ENCODE measurements at places on chromosomes 11 and 22.

DNA sequence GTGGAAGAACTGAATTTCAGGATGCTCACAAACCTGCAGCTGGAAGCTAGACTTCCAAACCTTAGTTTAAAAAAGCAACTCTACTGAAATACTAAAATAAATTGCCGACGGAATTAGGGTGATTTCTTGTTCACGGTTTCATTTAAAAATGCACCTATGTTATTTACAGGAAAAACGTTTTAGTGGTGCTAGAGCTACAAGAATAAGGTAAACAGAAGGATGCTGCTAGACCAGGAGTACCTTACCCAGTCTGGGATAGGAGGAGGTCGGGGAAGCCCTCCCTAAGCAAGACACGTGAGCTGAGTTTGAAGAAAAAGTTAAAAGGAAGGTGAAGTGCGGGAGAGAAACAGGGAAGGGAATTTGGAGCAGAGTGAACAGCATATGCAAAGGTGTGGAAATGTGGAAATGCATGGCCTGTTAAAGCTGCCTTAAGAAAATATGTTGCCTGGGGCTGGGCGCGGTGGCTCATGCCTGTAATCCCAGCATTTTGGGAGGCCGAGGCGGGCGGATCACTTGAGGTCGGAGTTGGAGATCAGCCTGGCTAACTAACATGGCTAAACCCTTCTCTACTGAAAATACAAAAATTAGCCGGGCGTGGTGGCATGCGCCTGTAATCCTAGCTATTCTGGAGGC is 1.4 kb upstream of the FTH1 start:
- DNase-seq = no peak

DNA sequence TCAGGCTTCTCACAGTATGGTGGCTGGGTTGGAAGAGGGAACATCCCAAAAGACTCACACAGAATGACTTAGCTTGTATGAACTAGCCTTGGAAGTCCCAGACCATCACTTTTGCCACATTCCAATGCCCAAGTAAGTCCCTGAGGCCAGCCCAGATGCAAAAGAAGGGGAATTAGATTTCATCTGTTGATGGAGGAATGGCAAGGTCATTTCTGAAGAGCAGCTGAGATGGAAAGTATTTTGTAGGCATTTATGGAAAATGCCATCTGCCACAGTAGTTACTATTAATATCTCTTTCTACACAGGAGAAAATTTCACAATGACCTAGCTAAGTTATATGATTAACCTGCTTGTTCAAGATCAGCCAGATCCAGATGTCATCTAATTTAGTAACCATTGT is 58.8 kb downstream of the ENDOD1 start:
- no peak for DNase-seq

DNA sequence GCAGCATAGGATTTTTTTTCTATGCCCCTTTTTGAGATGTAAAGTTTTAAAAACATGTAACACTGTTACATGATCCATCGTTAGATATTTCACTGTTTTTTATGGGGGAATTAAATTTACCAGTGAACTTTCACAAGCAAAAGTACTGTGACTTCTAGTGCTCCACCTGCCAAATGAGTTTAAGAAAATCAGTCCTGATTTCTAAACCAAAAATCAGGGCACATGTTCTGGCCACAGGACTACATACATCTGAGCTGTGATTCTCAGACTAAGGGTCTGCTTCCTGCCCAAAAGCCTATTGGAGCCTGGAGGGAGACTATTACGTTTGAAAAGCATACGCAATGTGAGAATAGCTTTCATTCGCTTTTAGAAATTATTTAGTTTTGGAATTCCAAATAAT is 22.5 kb downstream of the TMPRSS13 start:
- no peak for DNase-seq

GRCh38 chr22:19169947-19170318 is 8.6 kb downstream of the SLC25A1 start:
- no peak for DNase-seq

DNA sequence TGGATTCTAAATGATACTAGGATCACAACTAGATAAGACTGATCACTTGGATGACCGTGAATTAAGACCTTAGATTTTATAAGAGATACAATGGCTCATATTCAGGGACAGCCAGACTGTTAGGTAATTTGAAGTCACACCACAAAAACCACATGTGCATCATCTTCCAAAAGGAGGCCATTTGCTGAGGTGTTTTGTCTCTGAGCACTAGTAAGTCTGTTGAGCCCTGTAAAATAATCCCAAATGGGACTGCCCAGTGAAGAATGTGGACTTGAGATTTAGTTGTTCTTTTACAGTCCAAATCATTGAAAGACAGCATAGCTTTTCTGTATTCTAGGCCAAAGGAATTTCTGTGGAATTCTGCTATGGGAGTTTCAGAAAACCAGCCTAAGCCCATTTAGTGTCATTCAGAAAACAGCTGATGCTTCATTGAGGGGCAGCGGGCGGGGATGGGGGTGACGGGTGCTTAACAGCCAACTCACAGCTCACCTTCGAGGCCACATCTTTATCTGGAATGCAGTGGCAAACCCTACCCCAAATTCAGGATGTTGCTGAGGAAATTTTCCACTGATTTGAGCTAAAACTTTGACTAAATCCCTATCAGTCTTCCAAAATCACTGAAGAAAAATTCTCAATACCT is 80.1 kb upstream of the BIRC3 start:
- no peak for DNase-seq

GRCh38 chr11:18001191-18001590 is 11.7 kb downstream of the SERGEF start:
- no peak for DNase-seq

DNA sequence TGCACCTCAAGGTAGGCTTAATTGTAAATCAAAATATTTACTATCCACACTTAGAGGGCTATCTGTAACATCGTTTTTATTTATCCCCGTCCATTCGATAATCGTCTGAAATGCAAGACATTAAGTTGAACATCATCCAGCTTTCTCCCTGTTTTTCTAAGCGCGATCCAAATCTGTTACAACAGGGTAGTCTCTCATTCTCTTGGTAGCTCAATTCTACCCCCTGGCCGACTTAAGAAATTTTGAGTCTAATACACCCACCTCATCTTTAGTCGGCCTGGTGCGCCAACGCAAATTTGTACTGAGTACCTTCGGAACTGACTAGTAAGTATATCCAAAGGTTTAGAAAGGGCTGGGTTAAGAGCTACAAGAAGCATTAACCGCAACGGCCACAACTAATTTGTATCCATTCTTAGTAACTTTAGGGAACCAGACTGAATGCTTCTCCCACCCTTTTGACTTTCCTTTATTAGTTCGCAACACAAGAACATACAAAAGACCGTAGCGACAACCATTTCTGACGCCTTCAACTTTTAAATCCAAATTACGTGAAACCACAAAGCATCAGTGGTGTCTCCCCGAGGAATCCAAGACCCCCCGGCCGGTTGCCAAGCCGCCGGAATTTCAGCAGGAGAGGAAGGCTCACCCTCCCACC is 1.0 kb upstream of the ZNF143 start:
- peak; percentile 22 for DNase-seq

- DNase-seq = no peak
Observed at GRCh38 chr22:26453812-26454500, 24.9 kb downstream of the ASPHD2 start.

- DNase-seq = no peak
Observed at GRCh38 chr11:44237156-44237555, 72.8 kb downstream of the ALX4 start.

GRCh38 chr22:22893891-22894739 is 6.5 kb downstream of the IGLL5 start:
- DNase-seq = no peak

DNA sequence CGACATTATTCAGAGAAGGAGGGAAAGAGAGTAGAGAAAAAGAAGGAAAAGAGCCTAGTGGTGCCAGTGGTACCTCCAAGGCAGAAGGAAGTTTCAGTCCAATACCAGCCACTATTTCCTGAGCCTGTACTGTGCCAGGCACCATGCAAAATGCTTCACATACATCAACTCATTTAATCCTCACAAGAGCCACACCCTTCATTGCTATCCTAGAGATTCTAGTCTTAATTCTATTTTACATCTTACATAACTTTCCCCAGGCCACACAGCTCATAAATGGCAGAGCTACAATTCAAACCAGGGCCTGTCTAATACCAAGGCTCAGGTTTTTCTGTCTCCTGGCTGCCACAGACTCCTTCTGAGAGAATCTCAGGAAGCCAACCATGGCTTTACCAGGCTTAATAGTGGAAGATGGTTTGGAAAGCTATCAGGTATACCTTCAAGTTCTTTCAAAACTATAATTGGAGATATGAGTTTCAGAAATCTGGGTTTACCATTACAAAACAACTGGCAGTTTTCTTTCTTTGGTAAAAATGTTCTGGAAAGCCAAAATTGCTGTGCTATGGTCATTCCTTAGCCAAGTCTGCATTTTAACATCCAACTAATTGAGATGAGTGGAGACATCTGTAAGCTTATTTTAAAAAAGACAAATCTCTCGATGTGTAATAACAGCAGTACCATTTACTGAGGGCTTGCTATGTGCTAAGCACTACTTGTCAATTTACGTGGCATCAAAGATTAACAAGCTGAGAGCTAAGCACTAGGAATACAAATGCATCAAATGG is 225.1 kb upstream of the PITPNB start:
- no peak for DNase-seq

- DNase-seq = no peak
Observed at GRCh38 chr11:44992181-44992582, 41.5 kb upstream of the TP53I11 start.

DNA sequence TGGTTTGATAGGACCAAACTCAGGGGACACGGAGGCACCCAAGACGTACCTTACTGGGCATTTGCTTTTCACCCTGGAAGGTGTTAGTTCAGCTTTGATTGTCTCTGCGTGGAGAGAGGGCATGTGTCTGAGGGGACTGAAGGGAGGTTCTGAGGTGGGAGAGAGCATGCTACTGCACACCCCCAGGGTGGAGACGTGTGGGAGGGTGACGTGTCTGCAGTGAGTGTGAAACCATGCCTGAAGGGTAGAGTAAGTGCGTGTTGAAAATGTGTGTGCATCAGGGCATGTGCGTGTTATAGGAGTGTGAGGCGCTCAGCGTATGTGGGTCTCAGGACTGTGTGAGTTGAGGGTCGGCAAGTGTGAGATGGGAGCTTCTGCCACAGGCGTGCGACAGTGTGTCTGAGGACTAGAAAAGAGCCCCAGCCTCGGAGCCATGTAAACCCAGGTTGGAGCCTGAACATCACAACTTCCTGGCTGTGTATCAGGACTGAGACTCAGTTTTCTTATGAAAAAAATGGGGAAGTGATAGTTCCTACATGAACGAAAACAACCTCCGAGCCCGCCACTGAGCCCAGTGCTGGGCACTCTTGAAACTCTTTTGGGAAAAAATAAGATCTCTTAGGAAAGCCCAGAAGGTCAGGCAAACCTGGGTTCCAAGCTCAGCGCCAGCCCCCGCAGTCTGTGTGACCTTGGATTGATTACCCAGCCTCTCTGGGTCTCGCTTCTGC is 11.8 kb upstream of the KCNJ11 start:
- no peak for DNase-seq

GRCh38 chr11:3176487-3176886 is 11.4 kb upstream of the OSBPL5 start:
- no peak for DNase-seq

DNA sequence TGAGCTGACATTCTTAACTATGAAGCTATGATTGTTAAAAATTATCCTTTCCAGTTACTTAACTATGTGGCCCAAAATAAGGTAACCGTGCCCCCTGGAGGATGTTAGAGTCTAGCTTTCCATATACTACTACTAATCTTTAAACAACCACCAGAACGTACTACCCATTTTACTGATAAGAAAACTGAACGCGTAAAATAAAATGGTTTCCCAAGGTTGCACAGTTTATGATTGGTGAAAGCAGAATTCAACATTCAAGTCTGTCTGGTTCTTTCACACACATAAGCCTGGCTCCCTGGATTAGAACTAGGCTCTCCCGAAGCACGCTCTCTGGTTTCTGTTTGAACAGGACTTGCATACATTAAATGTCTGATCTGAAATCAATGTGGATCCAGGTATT is 437.8 kb upstream of the CCDC90B start:
- no peak for DNase-seq

DNA sequence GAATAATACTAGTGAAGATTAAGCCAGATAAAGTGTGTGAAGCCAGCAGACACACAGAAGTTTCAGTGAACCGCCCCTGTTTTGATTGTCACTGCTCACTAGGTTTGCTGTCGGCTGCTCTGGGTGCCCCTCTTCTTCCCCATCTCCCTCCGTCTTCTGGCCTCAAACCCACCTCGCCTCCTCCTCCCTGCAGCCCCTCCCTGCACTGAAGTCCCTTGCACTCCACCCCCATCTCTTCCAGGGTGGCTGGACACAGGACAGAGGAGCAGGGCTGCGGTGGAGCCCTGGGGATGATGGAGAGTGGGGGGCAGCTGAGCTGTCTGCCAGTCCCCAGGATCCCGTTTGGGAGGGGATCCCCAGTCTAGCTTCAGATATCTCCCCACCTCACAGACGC is 53.5 kb downstream of the CYTH4 start:
- DNase-seq = no peak

DNA sequence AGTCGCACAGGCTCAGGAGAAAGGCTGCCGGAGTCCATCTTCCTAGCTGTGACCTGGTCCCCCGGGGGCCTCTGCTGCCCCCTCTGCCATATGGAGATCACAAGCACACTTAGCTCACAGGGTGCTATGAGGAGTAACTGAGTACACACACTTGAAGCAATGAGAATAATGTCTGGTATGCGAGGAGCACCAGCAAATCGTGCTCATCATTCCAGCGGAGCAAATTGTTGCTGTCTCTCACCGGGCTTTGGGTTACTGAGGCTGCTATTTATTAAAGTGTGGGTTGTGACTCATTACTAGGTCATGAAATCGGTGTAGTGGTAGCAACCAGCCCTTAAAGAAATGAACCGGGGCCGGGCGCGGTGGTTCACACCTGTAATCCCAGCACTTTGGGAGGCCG is 48.1 kb upstream of the EIF3D start:
- DNase-seq = no peak

All from glomerular endothelial cell (primary cell).